ENCODE measurements at places on chromosomes 6 and 20. TPM values are rescaled to one million over a fixed set of nuclear protein-coding genes. Genes with fewer than 3 reads are reported as not detected.
A peak's percentile ranks its signal among the peaks of the same experiment; 100 is the strongest.

TRIM31 gene
- not detected for total RNA-seq

DEFB123 gene
- not detected for total RNA-seq

ALDH8A1 gene
- total RNA-seq: 3.8 TPM

PROCR gene
- 30.8 TPM for total RNA-seq

CST4 gene
- total RNA-seq: not detected

HLA-DQB1 gene
- under 0.01 TPM for total RNA-seq

OR2B6 gene
- not detected for total RNA-seq

ISM1 gene
- total RNA-seq: 3.0 TPM

FAM83B gene
- total RNA-seq: under 0.01 TPM

HLA-DRA gene
- 151 TPM for total RNA-seq

HCK gene
- 12.5 TPM for total RNA-seq

GNL1 gene
- 31.6 TPM for total RNA-seq

DUSP15 gene
- 1.7 TPM for total RNA-seq

CAP2 gene
- 67.1 TPM for total RNA-seq

DNA sequence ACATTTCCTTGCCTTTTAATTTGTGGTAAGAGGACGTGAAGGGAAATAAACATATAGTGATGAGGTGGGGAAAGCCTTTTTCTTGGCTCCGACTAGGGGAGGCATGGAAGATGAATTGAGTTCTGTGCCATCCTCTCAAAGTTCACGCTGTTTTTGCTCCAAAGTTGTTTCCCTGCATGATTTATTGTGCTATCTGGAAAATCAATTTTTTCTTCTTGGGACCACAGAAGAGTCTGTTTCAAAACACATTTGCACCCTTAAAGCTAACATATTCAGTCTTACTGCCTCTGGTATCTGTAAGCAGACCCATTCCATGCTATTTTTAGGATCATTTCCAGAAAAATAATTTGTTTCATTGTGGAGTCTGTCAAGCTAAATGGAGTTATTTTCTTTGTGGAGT lies 57.6 kb upstream of the KCNG1 start:
- no peaks in the 10 kb centered on the region for H3K4me1 ChIP-seq
- H3K4me3 ChIP-seq: no peak overlapping the region
- H3K27ac ChIP-seq: no peak overlapping the region
- H3K36me3 ChIP-seq: no peaks in the 10 kb centered on the region
- DNase-seq: no peak
- no peaks in the 10 kb centered on the region for H3K27me3 ChIP-seq

GRCh38 chr20:4713401-4713800 lies 8.3 kb upstream of the PRND start:
- no peak for DNase-seq
- no peaks in the 10 kb centered on the region for H3K4me1 ChIP-seq

- no peaks in the 10 kb centered on the region for H3K4me1 ChIP-seq
- no peak overlapping the region for H3K4me3 ChIP-seq
- H3K27me3 ChIP-seq: no peaks in the 10 kb centered on the region
- H3K36me3 ChIP-seq: no peaks in the 10 kb centered on the region
- no peak for DNase-seq
- no peak overlapping the region for H3K27ac ChIP-seq
These were observed 28.1 kb upstream of the OLIG3 start for GRCh38 chr6:137522198-137522798.

DNA sequence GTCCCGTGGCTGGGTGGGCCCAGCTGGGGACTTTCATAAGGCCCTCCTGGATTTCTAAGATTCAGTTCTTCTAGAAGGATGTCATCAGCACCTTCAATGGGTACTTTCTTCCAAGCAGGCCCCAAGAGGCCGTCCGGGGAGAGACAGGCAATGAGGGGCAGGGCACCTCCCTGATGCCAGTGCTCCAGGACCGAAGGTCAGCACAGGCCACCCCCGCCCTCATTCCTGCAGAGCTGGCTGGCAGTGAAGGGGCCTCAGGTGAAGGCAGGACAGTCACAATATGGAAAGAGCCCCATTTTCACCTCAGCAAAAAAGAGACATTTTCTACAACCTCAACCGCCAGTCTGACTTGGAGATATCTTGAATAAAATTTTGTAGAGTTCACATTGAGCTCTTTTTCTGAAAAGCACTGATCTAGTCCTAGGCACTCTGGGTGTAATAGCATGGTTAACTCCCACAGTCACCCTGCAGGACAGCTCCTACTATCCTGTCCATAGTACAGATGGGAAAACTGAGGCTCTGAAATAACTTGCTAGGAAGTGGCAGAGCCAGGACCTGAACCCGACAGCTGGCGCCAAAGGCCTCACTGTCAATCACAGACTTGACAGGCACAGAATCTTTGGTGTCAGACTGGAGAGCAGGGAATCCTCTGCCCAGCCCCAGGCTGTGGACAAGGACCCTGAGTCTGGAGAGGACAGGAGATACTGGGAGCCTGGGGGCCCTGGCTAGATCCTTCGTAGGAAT lies 50.3 kb downstream of the RRBP1 start:
- H3K4me1 ChIP-seq: peaks cover 28% of the 10 kb centered on the region
- no peaks in the 10 kb centered on the region for H3K27me3 ChIP-seq
- peaks cover 10% of the 10 kb centered on the region for H3K36me3 ChIP-seq
- H3K4me3 ChIP-seq: no peak overlapping the region

DNA sequence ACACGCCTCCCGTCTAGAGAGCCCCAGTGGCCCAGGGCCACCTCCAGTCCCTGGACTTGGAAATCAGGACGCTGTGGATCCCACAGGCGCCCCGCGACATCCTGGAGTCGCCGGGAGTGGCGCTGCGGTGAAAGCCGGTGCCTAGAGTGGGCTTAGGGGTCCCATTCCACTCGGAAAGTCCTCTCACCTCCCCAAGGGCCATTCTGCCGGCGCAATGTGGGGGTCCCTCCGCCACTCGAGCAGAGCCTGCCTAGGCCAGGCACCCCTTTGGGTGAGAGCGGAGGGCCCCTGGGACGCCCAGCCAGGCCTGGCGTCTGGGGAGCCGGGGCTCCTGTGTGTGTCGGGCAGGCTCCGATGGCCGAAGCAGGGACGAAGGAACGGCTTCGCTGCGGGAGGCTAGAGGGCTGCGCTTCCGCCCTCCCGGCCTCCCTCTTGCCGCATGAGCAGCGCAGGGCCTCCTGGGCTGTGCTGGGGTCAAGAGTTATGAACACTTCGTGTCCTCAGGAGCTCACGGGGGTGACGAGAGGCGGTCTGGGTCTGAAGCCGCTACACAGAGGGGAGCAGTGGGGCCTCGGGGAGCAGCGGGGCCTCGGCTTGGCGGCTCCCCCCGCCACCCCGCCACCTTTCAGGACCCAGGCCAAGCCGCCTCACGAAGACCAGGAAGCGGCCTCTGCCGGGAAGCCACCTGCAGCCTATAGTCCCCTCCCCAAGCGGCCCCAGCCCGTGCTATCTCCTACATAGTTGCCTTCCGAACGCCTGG lies 13.6 kb downstream of the POU3F2 start:
- H3K27ac ChIP-seq: no peak overlapping the region
- peak overlapping the region; percentile 23 for H3K4me3 ChIP-seq
- no peaks in the 10 kb centered on the region for H3K36me3 ChIP-seq
- peaks cover 42% of the 10 kb centered on the region for H3K4me1 ChIP-seq

- H3K4me3 ChIP-seq: no peak overlapping the region
- peaks cover 4% of the 10 kb centered on the region for H3K27me3 ChIP-seq
- no peak for DNase-seq
- H3K36me3 ChIP-seq: no peaks in the 10 kb centered on the region
These were observed 10.1 kb upstream of the SNRNP48 start for GRCh38 chr6:7579851-7580250.

- H3K27me3 ChIP-seq: no peaks in the 10 kb centered on the region
- no peak for DNase-seq
- no peak overlapping the region for H3K4me3 ChIP-seq
- peaks cover 7% of the 10 kb centered on the region for H3K4me1 ChIP-seq
- no peaks in the 10 kb centered on the region for H3K36me3 ChIP-seq
These were observed 16.8 kb downstream of the MYLK4 start for GRCh38 chr6:2733736-2734480.

- H3K36me3 ChIP-seq: no peaks in the 10 kb centered on the region
- H3K4me1 ChIP-seq: peaks cover 46% of the 10 kb centered on the region
- DNase-seq: no peak
- no peaks in the 10 kb centered on the region for H3K27me3 ChIP-seq
These were observed 8.7 kb downstream of the NUDT3 start for GRCh38 chr6:34383656-34384320.

GRCh38 chr6:143037470-143037869 lies 23.2 kb upstream of the AIG1 start:
- no peak overlapping the region for H3K4me3 ChIP-seq
- DNase-seq: no peak
- no peaks in the 10 kb centered on the region for H3K4me1 ChIP-seq
- no peaks in the 10 kb centered on the region for H3K27me3 ChIP-seq

- H3K27me3 ChIP-seq: no peaks in the 10 kb centered on the region
- no peaks in the 10 kb centered on the region for H3K4me1 ChIP-seq
- no peak for DNase-seq
These were observed 48.5 kb upstream of the OLIG3 start for GRCh38 chr6:137542713-137543112.

GRCh38 chr6:72422171-72422570 lies 199.7 kb upstream of the KCNQ5 start:
- H3K27ac ChIP-seq: no peak overlapping the region
- no peaks in the 10 kb centered on the region for H3K36me3 ChIP-seq
- no peak for DNase-seq
- H3K4me3 ChIP-seq: no peak overlapping the region

- no peak overlapping the region for H3K27ac ChIP-seq
- H3K36me3 ChIP-seq: no peaks in the 10 kb centered on the region
- H3K4me3 ChIP-seq: no peak overlapping the region
- no peak for DNase-seq
- H3K4me1 ChIP-seq: peaks cover 20% of the 10 kb centered on the region
These were observed 3.6 kb downstream of the TBCC start for GRCh38 chr6:42742116-42742894.

GRCh38 chr6:117840541-117840983 lies 66.5 kb upstream of the SLC35F1 start:
- no peaks in the 10 kb centered on the region for H3K4me1 ChIP-seq
- H3K4me3 ChIP-seq: no peak overlapping the region
- H3K36me3 ChIP-seq: no peaks in the 10 kb centered on the region

DNA sequence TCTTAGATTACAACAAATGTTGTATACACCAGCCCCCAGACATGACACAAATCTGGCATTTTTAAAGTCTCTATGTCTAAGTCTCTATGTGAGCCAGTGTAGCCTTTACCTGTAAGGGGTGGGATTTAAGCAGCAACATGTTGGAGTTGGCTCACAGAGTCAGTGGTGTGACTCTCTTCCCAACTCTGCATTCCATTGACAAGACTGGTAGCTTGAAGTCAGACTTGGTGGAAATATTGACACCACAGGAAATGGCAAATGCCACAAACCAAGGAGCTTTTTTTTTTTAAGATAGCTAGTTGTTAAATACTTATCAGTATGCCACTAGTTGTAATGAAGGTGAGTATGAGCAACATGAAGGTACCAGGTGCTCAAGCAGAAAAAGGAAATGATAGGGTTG lies 103.1 kb upstream of the SMLR1 start:
- H3K4me1 ChIP-seq: peaks cover 6% of the 10 kb centered on the region
- H3K4me3 ChIP-seq: no peak overlapping the region
- H3K27me3 ChIP-seq: no peaks in the 10 kb centered on the region

- no peaks in the 10 kb centered on the region for H3K36me3 ChIP-seq
- no peak for DNase-seq
- no peak overlapping the region for H3K4me3 ChIP-seq
- H3K27me3 ChIP-seq: no peaks in the 10 kb centered on the region
These were observed 3.6 kb upstream of the CASP8AP2 start for GRCh38 chr6:89826029-89826528.

DNA sequence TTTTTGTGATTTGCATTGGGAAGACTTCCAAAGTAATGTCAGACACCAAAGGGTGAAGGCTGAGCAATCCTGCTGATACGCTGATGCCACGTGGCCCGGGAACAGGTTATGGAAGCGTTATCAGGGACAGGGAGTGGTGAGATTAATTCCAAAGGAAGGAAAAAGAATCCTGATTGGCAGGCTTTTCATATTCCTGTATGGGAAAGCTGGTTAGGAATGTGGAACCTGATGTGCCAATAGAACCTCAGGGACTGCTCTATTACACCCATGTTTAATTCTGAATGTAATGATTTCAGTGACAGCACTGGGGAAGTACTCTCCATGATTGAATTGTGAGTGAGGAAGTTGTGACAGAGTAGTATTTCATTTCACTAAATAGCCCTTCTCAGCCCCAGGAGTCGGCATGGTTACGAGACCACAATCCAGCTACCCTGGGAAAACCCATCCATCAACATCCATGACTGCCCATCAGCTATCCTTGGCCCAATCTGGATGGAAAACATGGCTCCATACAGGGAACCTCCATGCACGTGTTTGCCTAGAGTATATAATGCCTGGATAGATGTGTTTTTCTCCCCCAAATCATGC lies 49.4 kb downstream of the F13A1 start:
- no peaks in the 10 kb centered on the region for H3K27me3 ChIP-seq
- H3K27ac ChIP-seq: no peak overlapping the region
- no peaks in the 10 kb centered on the region for H3K4me1 ChIP-seq
- DNase-seq: no peak

DNA sequence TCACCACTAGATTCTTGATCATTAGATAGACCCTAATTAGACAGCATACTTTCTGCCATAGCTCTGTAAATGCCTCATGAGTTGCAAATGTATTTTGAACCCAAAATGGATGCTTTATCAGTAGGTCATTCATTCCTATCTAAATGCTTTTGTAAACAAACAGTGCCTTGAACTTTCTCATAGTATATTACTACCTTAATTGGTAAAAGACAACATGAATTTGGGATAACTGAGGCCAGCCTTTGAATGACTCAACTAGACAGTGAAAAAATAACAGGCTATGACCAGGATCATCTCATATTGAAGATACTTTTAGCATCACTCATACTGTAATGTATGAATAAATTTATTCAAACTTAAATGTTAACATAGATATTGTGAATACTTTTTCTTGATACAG lies 37.0 kb upstream of the PRL start:
- no peaks in the 10 kb centered on the region for H3K27me3 ChIP-seq
- no peak for DNase-seq
- no peak overlapping the region for H3K27ac ChIP-seq
- H3K36me3 ChIP-seq: no peaks in the 10 kb centered on the region

DNA sequence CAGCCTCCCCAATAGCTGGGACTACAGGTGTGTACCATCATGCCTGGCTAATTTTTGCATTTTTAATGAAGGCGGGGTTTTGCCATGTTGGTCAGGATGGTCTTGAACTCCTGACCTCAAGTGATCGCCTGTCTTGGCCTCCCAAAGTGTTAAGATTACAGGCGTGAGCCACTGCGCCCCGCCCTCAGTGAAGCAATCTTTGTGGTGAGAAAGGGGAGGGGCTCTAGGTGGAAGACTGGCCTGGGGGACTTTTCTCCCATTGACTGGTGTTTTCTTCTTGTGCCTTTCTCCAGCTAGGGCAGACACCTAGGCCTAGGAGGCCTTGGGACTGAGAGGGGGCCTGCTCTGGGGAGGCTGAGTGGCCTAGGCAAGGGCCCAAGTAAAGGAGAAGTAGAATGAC lies 84.1 kb downstream of the DNAAF9 start:
- no peaks in the 10 kb centered on the region for H3K27me3 ChIP-seq
- H3K4me3 ChIP-seq: no peak overlapping the region
- H3K4me1 ChIP-seq: no peaks in the 10 kb centered on the region
- H3K36me3 ChIP-seq: peaks cover 28% of the 10 kb centered on the region
